ENCODE measurements at places on chromosomes 4 and X. TPM values are rescaled to one million over a fixed set of nuclear protein-coding genes. Genes with fewer than 3 reads are reported as not detected.

The DNAJB14 gene
- total RNA-seq = 24.2 TPM

The NOX1 gene
- total RNA-seq = not detected

The PABPC1L2B gene
- not detected for total RNA-seq

The ADGRG4 gene
- total RNA-seq = not detected

The NALF2 gene
- not detected for total RNA-seq

The VCX3B gene
- not detected for total RNA-seq

The AMOT gene
- 1.6 TPM for total RNA-seq

The PRMT9 gene
- total RNA-seq = 8.5 TPM

The SLC7A11 gene
- 10.3 TPM for total RNA-seq

The MAGEA4 gene
- not detected for total RNA-seq
